ENCODE measurements at places on chromosomes 13 and 19.

DNA sequence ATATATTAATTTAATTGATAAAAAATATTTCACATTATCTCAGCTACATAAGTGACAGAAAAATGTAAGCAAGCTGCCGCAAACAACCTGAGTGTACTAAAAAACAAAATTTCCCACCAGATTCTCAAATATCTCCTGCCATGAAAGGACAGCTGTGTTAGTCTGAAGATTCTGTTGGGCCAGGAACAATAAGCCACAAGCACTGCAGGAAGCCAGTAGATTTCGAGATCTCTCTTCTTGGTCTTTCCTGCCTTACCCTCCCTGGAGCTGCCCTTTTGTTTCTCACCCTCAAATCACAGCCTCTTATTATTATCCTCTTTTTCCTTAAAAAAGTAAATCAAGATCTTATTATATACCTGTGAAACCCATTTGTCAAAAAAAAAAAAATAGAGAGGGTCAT lies 165.6 kb downstream of the EFNB2 start:
- DNase-seq: no peak

DNA sequence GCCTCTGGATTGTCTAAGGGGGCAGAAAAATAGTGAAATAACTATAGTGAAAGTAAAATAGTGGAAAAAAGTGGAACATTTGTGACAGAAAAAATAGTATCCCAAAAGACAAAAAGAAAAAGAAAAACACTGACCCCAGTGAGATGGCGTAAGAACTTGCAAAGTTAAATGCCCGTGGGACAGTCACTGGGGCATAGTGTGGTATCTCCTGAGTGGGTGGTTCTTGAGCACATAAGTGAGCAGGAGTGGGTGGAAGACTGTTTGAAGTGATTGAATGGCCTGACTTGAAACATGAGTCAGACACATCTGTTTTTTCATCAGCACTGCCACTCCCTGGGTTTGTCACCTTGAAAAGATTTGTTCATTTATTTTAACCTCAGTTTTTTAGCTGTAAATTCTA lies 2.5 kb downstream of the ZNF430 start:
- peak; percentile 33 for DNase-seq

- DNase-seq: peak; percentile 31
Observed at GRCh38 chr19:55005684-55006488, 32.2 kb downstream of the GP6 start.

DNA sequence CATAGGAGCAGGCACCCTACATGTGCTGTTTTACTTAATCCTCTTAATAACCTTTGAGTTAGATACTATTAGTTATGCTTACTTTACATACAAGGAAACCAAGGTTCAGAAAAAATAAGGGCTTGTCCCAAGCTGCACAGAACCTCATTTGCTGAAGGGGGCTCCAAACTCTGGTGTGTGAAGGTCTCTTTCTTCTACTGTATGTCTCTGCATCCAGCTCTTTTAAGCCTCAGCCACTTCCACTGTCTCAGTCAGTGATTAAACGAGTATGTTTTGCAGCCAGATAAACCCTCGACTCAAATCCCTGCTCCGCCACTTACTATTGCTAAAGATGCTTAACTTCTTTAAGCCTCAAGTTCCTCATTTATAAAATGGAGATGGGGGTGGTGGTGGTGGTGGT lies 112.4 kb upstream of the WASF3 start:
- no peak for DNase-seq

DNA sequence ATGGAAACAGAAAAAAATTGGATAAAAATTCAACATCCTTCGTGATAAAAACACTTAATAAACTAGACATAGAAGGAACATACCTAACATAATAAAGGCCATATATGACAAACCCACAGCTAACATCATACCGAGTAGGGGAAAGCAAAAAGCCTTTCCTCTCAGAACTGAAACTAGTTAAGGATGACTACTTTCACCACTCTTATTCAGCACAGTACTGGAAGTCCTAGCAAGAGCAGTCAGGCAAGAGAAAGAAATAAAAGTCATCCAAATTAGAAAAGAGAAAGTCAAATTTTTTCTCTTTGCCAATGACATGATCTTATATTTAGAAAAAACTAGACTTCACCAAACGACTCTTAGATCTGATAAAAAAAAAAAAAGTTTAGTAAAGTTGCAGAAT lies 25.8 kb upstream of the SLC7A9 start:
- no peak for DNase-seq

DNA sequence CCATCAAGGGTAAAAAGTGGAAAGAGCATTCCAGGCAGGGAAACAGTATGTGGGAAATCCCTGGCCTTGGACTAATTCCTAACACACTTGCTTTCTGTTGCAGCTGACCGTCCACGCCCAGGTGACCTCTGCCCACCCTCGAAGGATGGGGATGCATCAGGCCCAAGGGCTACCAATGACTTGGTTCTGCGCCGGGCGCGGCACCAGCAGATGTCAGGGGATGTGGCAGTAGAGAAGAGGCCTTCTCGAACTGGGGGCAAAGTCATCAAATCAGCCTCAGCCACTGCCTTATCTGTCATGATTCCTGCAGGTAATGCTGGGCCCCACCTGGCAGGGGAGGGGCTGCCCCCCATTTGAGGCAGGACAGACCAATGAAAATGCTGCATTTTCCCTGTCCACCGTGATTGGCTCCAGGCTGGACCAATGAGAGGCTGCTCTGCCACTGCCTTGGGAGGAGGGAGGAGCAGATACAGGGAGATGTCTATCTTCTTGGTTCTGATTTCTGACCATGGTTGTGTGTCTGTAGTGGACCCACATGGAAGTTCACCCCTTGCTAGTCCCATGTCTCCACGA lies 12.6 kb downstream of the DNASE2 start:
- DNase-seq: no peak

DNA sequence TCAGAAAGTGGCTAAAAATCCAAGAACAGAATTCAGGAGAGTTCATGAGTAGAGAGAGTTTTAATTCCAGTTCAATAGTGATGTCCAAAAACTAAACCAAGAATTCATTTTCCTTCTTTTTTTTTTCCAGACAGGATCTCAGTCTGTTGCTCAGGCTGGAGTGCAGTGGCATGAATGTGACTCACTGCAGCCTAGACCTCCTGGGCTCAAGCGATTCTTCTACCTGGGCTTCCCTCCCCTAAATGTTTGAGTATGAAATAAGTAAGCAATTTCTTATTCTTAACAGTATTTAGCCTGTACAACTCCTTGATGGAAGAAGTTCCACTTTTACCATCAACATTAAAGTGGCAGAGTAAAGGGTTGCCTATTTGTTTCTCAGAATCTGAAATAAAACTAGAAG lies 3.8 kb downstream of the COMMD6 start:
- no peak for DNase-seq

Data from stimulated activated CD8-positive, alpha-beta memory T cell treated with anti-CD3 and anti-CD28 coated beads, Interleukin-7, amount 100 ng/mL, for 4 hours (primary cell).